Mucosa of gallbladder (tissue), 1 donor: ENCODE measurements at places on chromosomes 5 and 9. TPM values are rescaled to one million over a fixed set of nuclear protein-coding genes. Genes with fewer than 3 reads are reported as not detected.

The SAPCD2 gene
- total RNA-seq = 2.4 TPM

The IL7R gene
- total RNA-seq = 34.0 TPM

The CYLC2 gene
- total RNA-seq = not detected

The CDKN2B gene
- total RNA-seq = 2.5 TPM

The SLC6A7 gene
- total RNA-seq = not detected

The SLC23A1 gene
- total RNA-seq = 17.0 TPM

The LCN10 gene
- total RNA-seq = 11.4 TPM

The PDZD2 gene
- total RNA-seq = 2.7 TPM

The PCDHA7 gene
- total RNA-seq = 0.89 TPM

The KCNT1 gene
- 0.12 TPM for total RNA-seq

The PCDHGB3 gene
- 3.0 TPM for total RNA-seq

The ACTL7A gene
- not detected for total RNA-seq

The ADAMTS6 gene
- total RNA-seq = 19.0 TPM

The DMRT3 gene
- not detected for total RNA-seq

The LMX1B gene
- 0.17 TPM for total RNA-seq

The HSD17B3 gene
- 3.2 TPM for total RNA-seq
